ENCODE measurements at places on chromosomes 2 and 18.

DNA sequence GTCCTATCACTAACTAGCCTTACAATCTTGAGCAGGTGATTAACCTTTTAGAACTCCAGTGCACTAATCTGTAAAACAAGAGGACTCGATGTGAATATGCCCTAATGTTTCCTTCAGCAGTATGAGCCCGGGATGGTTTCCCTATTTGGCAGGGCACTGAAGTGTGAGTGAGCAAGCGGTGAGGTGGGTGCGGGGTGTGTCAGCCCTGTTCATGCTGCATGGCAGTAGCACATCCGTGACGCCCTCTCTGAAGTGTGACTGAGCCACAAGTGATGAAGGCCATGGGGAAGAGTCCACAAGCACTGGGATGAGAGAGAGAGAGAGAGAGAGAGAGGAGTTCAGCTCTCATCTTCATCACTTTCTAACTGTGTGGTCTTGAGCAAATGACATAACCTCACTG, 168.7 kb downstream of the SETBP1 start:
- no peak for DNase-seq

- no peak for DNase-seq
These were observed 153.6 kb upstream of the DSEL start for GRCh38 chr18:67670024-67670543.

DNA sequence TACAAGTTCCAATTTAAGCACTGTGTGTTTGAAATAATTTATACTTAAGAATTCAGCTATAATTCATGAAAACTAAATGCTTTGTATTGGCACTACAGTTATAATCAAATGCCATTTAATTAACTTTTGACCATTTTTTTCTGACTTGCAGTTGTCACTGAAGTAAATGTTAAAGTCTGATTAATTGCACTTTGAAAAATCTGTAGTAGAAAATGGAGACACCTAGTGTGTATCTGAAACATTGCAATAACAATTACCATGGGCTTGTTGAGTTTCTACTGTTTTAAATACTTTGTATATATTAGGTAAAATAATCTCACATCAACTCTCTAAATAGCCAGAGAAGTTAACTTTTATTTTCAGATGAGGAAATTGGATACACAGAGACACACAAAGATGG, 458.6 kb upstream of the FSIP2 start:
- DNase-seq, result peak; percentile 70

DNA sequence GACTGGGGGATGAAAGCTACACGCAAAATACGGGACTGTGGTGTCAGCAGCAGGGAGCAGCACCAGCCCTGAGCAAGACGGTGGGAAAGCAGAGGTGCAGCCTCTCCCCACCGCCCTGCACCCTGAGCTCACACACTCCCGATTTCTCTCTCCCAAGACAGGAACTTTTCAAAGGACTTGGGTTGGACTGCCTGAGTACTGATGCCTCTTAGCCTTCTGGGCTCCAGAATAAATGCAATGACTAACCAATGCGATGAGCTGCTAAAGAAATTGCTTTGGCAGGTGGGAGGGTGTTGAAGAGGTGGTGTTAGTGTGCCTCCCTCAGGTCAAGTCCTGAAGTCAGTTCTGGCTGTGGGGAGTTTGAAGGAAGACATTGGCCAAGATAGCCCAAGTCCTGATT, 9.6 kb downstream of the TRIM54 start:
- peak; percentile 19 for DNase-seq

GRCh38 chr2:108129636-108130035, 110.1 kb upstream of the SULT1C3 start:
- peak; percentile 66 for DNase-seq

DNA sequence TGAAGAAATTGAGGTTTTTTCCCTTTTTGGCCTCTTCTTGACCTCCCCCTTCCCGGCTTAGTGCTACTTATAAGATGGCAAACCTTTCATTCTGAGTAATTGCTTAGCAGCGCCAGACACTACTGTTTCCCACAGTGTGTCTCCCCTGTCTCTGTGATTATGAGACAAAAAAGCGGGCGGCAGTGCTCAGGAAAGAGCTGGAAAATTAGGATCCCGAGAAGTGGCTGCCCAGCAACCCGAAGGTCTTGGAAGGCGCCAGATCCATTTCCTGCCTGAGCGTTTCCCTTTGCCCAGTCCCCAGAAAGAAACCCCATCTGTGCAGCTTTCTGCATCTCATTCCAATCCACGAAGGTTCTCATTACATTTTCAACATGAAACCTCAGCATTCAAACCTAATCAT, 191.9 kb upstream of the APCDD1 start:
- DNase-seq, result no peak

DNA sequence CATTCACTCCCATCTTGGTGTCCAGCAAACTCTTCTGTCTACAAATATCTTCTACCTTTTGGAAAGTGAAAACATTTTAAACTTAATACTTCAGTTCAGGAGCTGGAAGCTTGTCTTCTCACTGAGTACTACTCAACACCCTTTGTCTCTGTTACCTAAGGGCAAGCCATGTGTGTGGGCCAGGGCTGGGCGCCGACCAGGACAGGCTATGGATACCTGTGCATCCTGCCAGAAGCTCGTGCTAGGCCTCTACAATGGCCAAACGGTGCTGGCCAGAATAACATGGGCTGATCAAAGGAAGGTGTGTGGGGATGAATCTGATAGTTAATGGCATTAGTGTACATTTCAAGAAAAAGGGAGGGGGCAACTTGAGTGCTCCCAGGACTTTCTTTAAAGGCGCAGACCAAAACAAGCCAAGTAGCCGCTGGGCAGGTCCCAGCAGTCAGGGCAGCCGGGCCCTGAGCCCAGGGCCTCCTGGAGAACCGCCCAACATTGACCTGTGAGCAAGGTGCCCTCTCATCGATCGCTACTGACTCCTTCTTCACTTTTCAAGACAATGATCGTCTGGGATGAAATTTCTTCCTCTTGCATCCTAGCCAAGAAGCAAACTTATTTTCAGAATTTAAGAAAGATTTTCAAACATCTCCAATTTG, 29.0 kb upstream of the ID2 start:
- no peak for DNase-seq

DNA sequence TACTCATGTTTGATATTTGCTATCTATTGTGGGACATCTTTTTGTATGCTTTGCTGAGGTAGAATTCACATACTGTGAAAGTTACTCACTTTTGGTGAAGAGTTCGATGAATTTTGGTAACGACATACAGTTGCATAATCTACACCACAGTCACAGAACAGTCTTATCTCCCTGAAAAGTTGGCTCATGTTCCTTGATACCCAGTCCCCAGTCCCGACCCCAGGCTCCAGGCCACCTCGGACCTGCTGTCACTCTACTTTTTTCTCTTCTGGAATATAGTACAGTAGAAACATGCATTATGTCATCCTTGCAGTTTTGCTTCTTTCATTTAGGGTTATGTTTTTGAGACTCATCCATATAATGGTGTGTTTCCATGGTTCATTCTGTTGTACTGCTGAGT, 191.7 kb downstream of the FAM210A start:
- DNase-seq, result no peak

GRCh38 chr18:31248783-31249521, 69.0 kb upstream of the DSG1 start:
- DNase-seq, result no peak

- no peak for DNase-seq
These were observed 232.2 kb downstream of the HDAC4 start for GRCh38 chr2:239168575-239168974.

GRCh38 chr2:199119796-199120195, 337.9 kb downstream of the SATB2 start:
- no peak for DNase-seq

GRCh38 chr18:31684279-31685096, at the start of gene B4GALT6:
Gene B4GALT6 (minus strand): TSS chr18:31684581. CDS start chr18:31684426, 155 bp downstream.
- DNase-seq, result peak; percentile 62

- DNase-seq, result peak; percentile 68
These were observed 167.9 kb downstream of the FBXO15 start for GRCh38 chr18:73979742-73980141.

- DNase-seq, result no peak
These were observed 57.1 kb downstream of the SNORC start for GRCh38 chr2:232927032-232927792.

GRCh38 chr2:186713691-186714090, 19.8 kb downstream of the FAM171B start:
- no peak for DNase-seq

DNA sequence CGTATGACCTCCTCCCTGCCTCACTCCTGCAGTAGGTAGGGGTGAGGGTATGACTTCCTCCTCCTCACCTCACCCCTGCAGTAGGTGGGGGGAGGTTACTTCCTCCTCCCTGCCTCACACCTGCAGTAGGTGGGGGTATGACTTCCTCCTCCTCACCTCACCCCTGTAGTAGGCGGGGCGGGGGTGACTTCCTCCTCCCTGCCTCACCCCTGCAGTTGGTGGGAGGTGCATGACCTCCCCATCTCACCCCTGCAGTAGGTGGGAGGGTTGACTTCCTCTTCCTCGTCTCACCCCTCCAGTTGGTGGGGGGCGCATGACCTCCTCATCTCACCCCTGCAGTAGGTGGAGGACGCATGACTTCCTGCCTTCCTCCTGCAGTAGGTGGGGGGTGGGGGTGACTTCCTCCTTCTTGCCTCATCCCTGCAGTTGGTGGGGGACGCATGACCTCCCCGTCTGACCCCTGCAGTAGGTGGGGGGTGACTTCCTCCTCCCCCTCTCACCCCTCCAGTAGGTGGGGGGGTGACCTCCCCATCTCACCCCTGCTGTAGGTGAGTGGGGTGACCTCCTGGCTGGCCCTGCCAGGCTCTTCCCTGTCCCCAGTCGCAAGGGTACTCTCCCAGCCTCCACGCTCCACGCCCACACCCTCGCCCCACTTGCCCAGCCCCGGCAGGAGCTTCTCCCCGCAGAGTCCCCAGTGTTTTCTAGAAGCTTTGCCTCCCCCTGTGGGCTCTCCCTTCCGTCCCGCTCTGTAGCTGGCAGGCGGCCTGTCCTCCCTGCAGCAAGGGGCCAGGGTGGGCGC, 39.3 kb downstream of the TSHZ1 start:
- DNase-seq, result peak; percentile 25

GRCh38 chr2:78811955-78812610, 213.4 kb upstream of the REG3G start:
- no peak for DNase-seq

- DNase-seq, result peak; percentile 18
These were observed 1303.8 kb upstream of the NRXN1 start for GRCh38 chr2:52335727-52336126.

- no peak for DNase-seq
These were observed 372.5 kb upstream of the SYT4 start for GRCh38 chr18:43649649-43650357.

DNA sequence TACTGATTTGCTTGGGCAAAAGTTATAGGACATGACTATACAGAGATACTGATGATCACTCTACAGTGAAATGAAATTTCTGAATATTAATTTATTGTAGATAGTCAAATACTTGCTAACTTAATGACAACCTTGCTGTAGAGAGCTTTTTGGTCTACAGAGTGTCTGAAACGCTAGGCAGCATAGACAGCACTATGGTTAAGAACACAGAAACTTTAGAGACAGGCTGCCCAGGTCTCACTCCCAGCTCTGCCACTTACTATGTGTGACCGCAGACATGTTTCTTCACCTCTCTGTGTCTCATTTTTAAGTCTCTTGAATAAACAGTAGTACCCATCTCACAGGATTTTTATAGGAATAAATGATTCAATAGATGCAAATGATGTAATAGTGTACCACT, 247.0 kb downstream of the TCF4 start:
- no peak for DNase-seq

DNA sequence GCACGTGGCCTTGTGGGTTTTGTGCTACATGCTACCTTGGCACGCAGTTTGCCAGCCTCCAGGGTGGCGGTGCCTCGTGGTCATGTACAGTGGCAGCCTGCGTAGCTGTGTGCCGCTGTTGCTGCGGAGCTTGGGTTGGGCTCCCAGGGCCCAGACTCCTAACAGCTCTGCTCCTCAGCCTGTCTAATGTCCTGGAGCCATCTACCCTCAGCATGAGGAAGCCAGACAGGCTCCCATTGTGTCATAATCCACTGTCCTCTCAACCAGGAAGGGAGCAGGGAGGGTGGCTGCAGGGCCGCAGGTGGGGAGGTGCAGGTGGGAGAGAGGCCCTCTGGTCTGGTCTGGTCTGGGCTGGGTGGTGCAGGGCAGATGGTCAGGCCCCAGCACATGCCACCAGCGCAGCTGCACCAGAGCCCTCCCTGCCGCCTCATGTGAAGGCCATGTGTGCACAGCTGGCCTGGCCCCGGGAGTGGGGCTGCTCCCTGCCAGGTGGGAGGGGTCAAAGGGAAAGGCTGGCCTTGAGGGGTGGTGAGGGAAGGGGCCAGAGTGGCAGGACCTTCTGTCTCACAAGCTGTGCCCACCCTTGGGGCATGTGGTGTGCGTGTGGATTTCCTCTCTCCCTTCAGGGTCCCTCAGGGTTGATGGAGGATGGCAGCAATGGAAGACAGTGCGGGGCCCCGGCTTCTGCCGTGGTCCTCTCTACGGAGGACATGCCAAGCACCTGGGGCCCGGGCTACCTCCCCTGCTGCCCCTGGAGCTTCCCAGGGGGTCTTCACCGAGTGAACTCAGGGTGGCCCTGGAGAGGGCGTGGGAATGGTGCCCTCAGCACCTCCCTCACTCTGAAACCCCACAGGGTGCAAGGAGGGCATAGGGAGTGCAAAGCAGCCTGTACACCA, 4.8 kb downstream of the ATOH8 start:
- peak; percentile 99 for DNase-seq

GRCh38 chr2:150351922-150352321, 135.5 kb downstream of the RND3 start:
- DNase-seq, result no peak

DNA sequence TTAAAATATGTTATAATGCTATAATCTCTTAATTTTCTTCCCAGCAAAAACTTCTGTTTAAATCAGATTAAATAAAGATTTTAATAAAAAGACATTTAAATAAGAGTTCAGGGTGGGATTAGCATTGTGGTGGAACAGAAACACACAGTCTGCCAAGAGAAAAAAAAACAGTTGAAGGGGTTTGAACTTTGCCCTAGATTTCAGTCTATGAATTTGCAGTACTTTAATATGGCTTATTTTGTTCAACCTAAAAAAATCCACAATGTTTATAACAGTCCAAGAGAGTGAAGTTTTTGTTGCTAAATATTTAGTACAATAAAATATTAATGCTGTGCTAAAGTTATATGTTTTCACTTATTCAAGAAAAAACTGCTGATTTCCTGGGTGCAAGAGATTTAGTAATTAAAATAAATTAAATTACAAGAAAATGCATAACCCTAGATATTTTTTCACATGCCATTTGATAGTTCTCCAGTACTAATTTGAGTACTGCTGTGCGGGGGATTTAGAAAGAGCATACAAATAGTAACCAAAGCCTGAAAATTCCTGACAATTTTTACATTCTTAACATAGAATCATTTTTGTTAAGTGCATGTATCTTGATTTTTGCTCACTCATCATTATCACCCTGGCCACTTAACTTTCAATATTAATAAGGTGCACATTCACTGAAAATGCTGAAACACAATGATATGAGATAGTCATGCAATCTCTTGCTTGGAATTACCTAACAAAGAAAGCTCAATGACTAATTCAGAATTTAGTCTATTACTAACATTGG, 52.6 kb downstream of the SLC40A1 start:
- DNase-seq, result no peak

All from DMS53 (cell line).